ENCODE measurements at places on chromosomes 16 and 17. TPM values are rescaled to one million over a fixed set of nuclear protein-coding genes. Genes with fewer than 3 reads are reported as not detected.

DNA sequence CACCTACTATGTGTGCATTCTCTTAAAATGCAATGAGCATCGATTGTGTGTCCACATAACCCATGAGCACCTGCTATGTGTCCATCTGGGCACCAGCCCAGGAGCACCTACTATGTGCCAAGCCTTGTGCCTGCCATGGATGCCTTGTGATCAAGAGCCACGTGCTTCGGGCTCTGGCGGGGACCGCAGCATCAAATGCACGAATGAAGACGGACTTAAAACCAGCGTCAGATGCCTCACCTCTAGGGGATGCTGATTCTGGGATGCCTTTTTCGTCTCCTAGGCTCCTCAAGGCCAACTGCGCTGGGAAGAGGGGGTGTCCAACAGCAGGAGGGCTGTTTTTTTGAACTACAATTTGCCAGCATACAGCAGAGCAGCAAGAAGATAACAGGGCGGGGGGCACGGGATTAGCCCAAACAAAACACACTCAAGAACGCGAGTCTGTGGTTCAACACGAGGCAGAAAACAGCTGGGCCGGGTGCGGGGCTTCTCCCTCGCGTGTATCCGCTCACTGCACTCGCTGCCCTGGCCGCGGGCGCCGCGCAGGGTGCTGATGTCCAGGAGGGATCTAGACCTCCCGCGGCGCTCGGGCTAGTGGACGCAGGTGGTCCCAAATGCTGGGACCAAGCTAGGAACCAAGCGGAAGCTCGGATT is 1.2 kb upstream of the GLIS2 start:
- peak; percentile 56 for DNase-seq

DNA sequence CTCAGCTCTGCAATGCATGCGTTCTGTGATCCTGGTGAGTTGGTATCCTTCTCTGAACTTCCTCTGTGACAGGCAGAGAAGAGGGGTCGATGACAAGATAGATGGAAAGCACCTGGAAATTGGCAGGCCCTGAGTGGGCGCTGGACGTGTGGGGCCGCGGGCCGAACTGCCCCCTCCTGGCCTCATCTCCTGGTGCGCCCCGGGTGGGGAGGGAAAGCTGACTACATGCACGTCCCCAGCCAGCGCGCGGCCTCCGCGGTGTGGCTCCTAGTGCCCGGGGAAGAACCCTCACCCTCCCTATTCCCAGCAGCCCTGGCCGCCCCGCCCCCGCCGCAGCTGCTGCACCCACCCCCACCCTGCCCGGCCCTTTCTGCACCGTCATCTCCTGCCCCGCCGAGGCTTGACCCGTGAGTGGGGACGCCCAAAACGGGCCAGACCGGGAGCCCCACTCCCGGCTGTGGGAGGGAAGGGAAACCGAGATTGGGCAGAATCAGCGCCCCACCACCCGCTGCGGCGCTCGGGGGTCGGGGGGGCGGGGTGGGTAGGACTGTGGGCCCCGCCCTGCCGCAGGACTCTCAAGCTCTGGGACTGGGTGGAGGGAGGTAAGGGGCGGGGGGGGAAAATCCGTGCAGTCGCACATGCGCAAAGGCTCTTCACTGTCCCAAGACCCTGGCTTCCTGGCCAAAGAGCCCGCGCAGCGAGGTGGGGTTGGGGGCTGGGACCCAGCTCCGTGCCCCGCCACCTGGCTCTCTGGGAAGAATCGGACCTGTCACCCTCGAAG is at the start of gene NOL3:
NOL3 (plus strand) TSS at position 371 of the 781 bp plus-strand sequence.
- peak; percentile 76 for DNase-seq

- DNase-seq = no peak
Observed at GRCh38 chr17:4422864-4423263, 10.9 kb upstream of the SPNS3 start.

DNA sequence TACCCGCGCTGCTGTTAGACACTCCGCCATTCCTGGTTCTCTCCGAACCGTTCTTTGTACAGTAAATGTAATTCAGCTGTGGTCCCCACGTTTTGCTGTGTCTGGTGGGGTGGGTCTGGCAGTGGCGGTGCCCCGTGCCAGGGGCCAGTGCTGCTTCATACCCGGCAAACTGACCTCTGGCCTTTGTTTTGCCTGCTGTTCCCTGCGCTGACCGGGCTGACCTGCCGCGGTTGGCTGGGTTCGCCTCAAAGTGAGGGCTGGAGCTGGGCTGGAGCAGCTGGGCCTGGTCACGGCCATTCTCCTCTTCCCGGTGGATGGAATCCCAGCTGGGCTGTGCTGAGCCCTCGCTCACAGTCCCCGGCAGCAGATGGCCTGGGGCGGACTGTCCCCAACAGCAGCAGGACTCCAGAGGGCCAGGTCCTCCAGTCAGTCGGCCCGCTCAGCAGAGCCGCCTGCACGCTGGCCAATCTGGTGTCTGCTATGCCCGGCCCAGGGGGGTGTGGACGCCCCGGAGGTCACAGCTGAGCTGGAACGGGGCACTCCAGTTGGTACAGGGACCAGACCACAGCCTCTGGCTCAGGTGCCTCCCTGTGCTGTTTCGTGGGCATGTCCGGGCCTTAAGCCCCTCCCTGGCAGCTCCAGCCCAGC is 1.5 kb upstream of the WFIKKN1 start:
- DNase-seq = no peak

DNA sequence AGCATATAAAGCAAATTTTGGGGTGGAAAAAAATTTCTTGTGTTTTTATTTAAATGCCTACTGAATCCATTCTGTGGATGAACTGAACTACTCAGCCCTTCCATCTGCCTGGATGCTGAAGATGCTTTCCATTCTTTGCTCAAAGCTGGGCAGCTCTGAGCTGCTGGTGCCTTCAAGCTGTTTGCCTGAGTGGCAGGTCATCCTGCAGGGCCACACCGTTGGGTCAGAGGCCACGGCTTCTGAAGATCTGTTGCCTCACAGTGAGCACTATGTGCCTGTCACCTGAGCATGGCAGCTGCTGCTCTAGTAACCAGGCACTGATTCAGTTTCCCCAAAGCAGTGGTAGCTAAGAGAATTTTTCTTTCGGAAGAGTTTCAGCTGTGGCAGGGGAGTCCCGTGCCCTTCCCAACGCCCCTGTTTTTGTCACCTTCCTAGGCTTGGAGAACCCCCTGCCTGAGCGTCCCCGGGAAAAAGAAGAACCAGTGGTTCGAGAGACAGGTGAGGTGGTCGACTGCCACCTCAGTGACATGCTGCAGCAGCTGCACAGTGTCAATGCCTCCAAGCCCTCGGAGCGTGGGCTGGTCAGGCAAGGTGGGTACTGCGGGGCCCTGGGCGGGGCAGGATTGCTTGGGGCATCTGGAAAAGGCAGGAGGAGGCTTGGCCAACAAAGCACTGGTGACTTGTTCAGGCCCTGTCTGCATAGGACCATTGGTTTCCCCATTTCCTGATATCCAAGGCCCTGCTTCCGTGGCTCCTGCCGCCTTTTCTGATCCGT is 8.5 kb downstream of the PLK1 start:
- no peak for DNase-seq

DNA sequence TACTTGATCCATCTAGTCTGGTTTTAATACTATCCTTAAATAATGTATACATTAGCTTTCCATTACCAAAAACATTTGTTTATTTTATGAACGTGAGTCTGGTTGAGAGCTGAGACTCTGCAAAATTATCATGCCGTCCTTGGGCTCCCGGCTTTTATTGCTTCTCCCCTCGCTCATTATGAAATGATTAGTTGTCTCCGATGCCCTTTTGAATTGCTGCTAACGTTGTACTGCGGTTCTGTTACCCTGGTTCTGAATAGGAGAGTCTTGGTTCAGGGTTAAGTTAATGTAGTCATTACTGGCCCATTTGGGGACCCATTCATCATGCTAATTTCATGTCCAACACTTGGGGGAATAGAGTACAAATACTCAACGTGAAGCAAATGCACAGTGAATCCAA is 12.8 kb downstream of the XYLT1 start:
- DNase-seq = no peak

- no peak for DNase-seq
Observed at GRCh38 chr16:84597528-84597896, 20.4 kb downstream of the COTL1 start.

Gene CD2BP2
- 41.1 TPM for polyA plus RNA-seq

- no peak for DNase-seq
Observed at GRCh38 chr17:64571746-64572145, 65.0 kb downstream of the CEP95 start.

GRCh38 chr17:10166176-10166935 is 32.0 kb downstream of the GAS7 start:
- no peak for DNase-seq

GRCh38 chr17:42760652-42761581 is at the start of gene RAMP2:
RAMP2 (plus strand) TSS chr17:42761227; CDS start chr17:42761262, 35 bp downstream.
- DNase-seq = no peak

Gene CLEC3A
- not detected for polyA plus RNA-seq

Gene CRYBA1
- polyA plus RNA-seq = not detected

Gene GINS3
- polyA plus RNA-seq = 5.2 TPM

DNA sequence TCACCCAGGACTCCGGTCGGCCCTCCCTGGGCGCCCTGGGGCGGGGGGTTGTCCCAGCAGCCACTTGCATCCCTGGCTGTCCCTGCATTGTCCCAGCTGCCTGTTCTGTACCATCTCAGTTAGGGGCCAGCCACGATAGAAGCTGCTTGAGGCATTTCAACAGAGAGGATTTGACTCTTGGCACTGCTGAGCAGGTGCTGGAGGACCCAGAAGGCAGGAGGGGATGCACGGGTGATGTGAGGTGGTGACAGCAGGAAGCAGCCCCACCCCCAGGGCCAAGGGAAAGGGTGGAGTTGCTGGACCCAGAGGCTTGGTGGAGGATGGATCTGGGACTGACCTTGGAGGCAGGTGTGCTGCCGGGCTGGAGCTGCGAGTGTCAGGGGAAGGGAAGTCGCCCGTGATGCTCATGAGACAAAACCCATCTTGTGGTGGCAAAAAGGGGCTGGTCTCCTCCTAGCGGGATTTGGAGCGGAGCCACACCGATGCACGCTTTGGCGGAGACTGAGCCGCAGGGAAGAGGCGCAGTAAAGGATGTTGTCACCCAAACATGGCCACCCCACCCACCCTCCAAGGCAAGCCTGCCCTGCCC is 188.0 kb upstream of the GSE1 start:
- DNase-seq = no peak

- no peak for DNase-seq
Observed at GRCh38 chr17:11245187-11245586, 4.2 kb downstream of the SHISA6 start.

Gene NCBP3
- polyA plus RNA-seq = 13.5 TPM

GRCh38 chr17:82241183-82241925 is 12.5 kb downstream of the SLC16A3 start:
- peak; percentile 36 for DNase-seq

DNA sequence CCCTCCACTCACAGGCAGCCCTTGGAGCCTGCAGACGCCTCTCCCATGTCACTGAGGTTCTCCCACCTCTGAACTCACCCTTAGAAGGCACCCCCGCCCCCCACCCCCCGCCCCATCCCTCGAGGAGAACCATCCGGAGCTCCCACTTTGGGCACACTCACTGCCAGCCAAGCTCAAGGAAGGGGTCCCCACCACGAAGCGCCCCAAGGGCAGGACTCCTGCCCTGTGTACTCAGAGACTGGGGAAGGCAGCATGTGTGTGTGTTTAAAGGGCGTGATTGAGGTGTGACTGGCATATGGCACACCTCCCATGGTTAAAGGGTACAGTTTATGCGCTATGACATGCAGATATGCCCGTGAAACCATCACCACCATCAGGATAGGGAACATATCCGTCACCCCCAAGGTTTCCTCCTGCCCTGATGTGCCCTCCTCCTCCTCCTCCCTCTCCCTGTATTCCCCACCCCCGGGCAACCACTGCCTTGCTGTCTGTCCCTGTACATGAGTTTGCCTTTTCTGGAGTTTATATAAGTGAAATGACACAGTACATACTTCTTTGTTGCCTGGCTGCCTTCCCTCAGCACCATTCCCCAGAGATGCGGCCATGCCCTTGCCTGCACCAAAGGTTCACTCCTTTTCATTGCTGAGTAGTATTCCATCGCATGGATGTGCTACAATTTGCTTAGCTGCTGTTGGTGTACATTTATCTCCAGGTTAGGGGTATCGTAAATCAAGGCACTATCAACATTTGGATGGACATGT is 14.0 kb upstream of the RBFOX3 start:
- no peak for DNase-seq

GRCh38 chr16:60150907-60151306 is 1416.8 kb upstream of the GOT2 start:
- no peak for DNase-seq

DNA sequence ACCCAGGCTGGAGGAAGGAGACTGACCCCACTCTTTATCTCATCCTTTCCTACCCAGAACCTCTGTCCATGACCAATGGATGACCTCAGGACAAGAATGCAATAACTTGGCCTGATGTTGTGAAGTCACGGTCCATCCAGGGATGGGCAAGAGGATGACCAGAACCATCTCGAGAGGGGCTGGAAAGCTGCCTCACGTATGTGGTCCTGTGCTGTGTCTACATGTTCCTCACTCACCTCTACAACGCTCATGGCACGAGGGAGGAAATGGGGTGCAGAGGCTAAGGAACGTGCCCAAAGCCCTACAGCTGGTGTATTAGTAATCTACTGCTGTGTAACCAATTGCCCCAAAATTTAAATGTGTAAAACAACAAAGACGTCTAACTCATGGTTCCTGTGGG is 7.3 kb upstream of the KCTD5 start:
- no peak for DNase-seq

Gene TPPP3
- polyA plus RNA-seq = 2.4 TPM

GRCh38 chr16:81316176-81316496 is 1.4 kb downstream of the GAN start:
- no peak for DNase-seq

- peak; percentile 69 for DNase-seq
Observed at GRCh38 chr16:17370223-17370707, 100.5 kb downstream of the XYLT1 start.

GRCh38 chr16:20940871-20941635 is 40.5 kb downstream of the LYRM1 start:
- no peak for DNase-seq

Gene SNX20
- polyA plus RNA-seq = not detected

DNA sequence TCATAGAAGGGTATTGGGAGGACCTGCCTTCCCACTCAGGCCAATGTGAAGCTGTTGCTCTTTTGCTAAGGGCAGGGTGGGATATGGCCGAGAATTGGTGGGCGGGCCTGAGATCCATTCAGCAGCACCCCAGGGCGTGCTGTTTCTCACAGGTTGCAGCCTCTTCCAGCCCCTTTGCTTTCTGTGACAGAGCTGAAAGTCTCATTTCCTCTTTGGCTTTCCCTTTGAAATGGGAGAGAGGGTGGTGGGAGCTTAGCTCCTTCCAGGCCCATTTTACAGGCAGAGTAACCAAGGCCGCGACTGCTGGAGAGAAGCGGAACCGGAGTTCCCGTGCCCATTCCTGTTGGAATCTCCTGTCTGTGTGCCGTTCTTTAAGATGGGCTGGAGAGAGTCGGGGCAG is 183.0 kb downstream of the RAB11FIP4 start:
- DNase-seq = no peak

Gene NOS2
- polyA plus RNA-seq = not detected

DNA sequence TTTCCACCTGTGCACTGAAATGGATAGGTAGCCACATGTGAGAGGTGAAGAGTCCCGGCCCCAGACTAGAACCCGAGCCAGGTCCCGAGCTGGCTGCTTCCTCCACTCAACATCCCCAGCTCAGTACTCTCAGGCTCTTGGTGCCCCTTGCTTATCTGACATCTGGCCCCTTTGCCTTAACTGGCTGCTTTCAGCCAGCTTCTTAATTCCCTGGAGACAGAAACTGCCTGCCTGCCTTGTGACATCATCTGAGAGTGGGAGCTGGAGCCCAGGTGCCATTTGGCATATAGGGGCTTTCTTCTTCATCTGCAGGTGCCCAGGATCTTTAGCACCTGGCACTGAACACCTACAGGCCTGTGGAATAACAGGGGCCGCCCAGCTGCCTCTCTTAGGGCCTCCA is 8.9 kb downstream of the CHAD start:
- no peak for DNase-seq
